ENCODE measurements at places on chromosomes 1 and 21. TPM values are rescaled to one million over a fixed set of nuclear protein-coding genes. Genes with fewer than 3 reads are reported as not detected.

- DNase-seq = no peak
Measured at GRCh38 chr1:10519016-10519417, 44.3 kb downstream of the PEX14 start.

DNA sequence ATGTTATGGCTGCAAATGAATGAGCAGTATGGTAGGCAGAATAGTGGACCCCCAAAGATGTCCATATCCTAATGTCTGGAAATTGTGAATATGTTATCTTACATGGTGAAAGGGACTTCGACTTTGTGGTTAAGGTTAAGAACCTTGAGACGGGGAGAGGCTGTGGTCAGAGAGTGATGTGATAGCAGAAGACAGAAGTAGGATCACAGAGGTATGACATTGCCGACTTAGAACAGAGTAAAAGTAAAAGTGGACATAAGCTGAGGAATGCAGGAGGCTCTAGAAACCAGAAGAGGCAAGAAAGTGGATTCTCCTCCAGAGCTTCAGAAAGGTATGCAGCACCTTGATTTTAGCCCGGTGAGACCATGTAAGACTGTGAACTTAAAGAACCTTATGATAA lies 74.6 kb downstream of the CTH start:
- DNase-seq = no peak

- DNase-seq = no peak
Measured at GRCh38 chr1:30460661-30461060, 262.7 kb downstream of the MATN1 start.

GRCh38 chr1:5596651-5597050 lies 395.6 kb downstream of the NPHP4 start:
- DNase-seq = no peak

DNM3 gene
- polyA plus RNA-seq = 4.5 TPM
